CMK (cell line): ENCODE measurements at places on chromosomes 7 and 10.
A peak's percentile ranks its signal among the peaks of the same experiment; 100 is the strongest.

GRCh38 chr7:25795824-25796235, 356.2 kb upstream of the NFE2L3 start:
- DNase-seq = no peak

DNA sequence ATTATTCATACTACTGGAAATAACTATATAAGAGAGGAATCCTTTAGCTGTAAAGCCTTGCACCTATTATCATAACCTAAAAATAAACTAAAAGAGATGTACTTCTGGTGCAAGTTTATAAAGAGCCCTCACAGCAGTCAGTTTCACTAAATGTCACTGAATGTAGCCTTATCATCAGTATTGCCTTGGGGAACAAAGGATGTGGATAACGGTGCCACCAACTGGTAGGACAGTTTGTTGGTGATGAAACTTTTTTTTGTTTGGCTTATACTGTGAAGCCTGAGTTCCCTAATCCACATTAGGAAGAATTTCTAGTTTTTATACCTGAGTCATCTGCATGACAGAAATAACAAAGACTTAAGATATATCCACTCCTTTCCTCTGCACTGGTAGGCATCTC, 117.9 kb upstream of the COL1A2 start:
- no peak for DNase-seq

DNA sequence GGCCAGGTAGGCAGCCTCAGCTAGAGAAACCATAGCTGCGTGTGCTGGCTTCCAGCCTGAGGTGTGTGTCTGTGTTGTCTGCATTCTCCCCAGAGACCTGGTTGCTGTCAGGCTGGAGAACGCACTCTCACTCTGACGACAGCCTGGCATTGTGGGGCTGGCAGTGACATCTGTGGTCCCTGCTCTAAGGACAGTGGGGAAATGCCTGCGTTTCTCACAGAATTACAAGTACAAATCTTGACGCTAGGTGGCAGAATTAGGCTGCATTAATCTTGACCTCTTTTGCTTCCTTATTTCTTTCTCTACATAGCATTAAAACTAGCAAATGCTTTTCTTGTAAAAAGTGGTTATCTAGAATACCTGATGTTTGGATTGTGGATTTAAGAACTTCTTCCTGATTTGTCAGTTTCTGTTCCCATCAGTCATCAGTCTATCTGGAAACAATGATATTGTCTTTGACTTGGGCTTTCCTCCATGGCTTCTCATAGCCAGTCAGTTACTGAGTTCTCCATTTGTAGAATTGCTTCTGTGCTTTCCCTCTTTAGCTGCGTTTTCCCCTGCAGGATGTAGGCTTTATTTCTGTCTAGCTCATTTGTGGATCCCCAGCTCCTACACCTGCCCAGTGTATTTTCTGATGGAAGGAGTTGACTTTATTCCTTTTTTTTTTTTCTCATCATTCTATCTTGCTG, 86.0 kb downstream of the FANK1 start:
- no peak for DNase-seq

GRCh38 chr7:36153571-36154097, 580 bp downstream of the EEPD1 start:
- DNase-seq = no peak

GRCh38 chr10:129941199-129942018, 22.7 kb downstream of the EBF3 start:
- no peak for DNase-seq

DNA sequence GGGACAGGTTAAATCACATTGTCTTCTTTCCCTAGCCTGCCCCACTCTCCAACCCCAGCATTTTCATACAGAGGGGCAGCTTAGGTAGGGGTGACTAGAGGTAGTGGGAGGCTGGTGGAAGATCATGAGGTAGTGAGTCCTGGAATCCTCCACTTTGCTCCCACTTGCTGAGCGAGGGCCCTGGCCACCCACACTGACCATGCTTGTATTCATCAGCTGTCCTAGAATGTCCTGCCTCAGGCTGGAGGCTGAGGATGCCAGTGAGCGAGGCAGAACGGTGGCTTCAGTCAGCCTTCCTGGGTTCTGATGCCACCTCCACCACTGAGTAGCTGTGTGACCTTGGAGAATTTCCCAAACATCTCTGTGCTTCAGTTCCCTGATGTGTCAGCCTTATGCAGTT, 34.6 kb upstream of the PFKFB3 start:
- no peak for DNase-seq

DNA sequence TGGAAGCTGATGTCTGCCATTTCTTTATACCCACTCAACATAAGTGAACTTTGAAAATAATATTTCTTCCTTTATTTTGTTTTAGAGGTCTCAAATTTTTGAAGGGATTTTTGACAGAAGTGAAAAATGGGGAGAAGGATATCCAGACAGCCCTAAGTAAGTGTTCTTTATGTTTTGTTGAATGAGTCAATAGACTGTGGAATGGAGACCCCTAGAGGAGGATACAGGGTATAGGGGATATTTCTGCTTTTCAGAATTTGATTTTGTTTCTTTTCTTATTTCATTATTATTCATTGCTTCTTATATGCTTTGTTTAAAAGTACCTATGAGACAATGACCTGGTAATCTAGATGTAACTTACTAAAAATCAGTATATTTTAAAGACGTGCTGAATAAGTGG, 34.4 kb downstream of the PLEKHA8 start:
- no peak for DNase-seq

DNA sequence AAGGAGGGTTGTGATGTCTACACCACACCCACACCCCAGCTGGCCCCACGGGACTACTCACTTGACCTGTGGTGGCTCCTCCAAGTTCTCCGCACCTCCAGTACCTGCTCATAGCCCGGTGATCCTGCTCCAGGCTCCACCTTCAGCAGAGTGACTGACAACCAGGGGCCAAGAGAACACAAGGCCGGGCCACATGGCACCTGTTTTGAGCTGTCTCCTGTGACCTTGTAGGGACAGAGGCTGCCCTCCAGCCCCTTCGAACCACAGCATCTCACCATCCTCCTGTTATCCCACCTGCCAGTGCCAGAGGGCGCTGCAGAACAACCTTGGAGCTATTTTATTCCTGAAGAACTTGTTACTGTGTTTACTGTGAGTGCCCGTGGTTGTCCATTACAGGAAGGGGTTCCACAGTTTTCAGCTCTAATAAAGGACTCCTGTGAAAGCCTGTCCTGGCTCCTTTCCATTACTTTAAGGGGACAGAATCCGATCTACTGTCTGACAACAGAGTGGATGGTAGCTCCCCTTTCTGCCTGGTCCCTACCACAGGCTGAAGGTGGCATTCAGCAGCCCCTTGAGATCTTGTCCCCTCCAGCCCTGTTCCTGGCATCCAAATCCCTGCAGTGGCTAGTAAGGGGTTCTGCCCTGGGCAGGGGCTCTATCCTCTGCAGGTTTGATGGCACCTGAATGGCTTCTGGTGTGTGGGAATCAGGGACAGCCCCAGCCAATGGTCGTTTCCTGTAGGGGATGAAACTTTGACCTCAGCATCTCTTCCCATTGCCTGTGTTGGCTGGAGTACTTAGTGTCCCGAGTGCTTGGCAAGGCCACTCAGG, 50.8 kb downstream of the C10orf120 start:
- no peak for DNase-seq

DNA sequence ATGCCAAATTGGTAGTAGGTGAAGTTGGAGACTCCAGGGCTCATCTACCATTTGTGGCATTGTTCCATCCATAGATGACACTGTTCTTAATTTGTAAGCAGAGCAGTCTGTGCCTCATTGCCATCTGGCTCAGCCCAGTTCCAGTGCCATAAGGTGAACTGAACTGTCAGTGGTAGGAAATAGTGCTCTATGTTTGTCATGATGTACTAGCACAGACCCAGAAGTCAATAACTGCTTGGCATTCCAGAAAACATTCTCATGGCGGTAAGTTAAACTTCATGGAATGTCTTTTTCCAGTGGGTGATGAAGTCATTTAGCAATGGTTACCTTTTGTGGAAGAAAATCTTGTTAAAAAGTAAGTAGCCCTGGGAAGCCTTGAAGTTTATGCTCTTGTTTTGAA, 302.7 kb downstream of the SUGCT start:
- no peak for DNase-seq

DNA sequence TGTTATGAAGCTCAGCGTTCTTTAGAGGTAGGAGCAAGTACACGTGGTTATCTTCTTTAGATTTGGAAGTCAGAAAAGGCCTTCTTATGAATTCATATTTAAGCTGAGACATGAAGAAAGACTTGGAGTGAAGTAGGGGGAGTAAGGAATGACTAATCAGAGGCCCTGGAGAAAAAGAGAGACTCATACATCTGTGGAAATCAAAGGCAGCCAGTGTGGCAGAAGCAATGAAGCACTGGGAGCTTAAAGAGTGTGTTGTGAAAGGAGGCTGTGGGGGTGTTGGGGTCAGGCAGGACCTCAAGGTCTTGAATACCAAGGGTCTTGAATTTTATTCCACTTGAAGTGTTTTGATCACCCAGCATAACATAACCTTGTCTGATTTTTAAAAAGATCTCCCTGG, 35.7 kb upstream of the FGL2 start:
- DNase-seq = no peak

DNA sequence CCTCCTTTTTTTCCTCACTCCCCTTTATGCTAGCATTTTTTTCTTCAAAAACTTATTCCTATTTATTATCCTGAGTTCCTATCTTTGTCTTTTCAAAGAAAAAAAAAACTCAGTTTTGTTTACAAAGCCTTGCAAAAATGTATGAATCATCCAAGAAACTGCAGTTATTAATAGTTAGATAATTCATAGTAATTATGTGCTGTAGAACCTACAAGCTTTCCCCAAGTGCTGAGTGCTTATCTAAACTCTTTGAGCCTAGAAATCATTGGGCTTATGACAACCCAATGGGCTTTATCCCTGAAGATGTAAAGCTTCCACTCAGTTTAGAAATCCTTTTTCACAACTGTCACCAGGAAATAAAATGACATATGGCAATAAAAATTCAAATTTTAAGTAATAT, 145.9 kb upstream of the WNT16 start:
- no peak for DNase-seq

- DNase-seq = no peak
Observed at GRCh38 chr7:4849390-4849789, 12.4 kb downstream of the PAPOLB start.

DNA sequence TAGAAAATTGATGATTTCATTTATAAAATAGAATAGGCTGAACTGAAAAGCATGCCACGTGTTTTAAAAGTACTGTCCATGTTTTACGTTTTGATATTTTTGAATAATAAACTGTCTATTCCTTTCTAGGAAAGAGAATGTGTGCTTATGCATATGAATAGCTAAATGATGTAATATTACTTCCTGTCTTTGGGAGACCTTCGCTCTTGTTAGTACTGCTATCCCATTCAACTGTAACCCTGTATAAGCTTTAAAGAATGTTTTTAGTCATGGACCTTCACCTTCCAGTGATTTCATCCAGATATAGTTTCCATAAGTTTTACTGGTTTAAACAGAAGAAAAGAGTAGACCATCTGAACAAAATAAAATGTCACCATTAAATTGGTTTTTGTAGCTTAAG, 274.4 kb upstream of the SEMA3A start:
- DNase-seq = no peak

DNA sequence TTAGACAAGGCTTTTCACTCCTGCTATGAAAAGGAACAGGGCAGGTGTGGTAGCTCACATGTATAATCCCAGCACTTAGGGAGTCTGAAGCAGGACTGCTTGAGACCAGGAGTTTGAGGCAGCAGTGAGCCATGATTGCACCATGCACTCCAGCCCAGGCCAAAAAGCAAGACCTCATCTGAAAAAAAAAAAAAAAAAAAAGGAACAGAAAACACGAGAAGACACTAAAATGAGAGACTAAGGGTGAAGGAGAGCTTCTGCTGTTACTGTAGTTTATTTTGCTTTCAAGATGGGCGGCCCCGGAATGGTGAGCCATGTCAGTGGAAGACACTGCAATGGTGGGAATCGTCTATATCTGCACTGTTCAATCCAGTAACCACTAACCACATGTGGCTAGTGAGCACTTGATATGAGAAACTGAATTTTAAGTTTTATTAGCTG, 9.9 kb downstream of the PIP4K2A start:
- no peak for DNase-seq

DNA sequence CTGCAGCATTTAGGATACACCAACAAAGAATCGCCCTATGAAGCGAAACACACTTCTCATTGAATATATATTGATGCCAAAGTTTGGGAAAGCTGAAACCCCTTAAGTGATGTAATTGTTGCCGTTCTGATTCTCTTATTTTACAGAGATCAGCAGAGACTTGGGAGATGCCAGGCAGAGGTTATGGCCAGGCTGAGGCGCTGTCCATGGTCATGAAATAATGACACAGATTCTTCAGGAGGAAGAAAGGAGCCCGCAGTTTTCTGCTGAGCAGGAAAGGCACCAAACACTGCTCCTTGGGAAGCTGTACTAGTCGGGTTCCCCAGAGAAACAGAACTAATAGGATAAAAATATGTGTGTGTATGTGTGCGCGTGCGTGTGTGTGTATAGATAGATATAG, 566.0 kb downstream of the CALN1 start:
- no peak for DNase-seq

- DNase-seq = no peak
Observed at GRCh38 chr7:50037086-50037485, 56.0 kb downstream of the ZPBP start.

GRCh38 chr7:70114806-70115205, 516.5 kb downstream of the AUTS2 start:
- no peak for DNase-seq

DNA sequence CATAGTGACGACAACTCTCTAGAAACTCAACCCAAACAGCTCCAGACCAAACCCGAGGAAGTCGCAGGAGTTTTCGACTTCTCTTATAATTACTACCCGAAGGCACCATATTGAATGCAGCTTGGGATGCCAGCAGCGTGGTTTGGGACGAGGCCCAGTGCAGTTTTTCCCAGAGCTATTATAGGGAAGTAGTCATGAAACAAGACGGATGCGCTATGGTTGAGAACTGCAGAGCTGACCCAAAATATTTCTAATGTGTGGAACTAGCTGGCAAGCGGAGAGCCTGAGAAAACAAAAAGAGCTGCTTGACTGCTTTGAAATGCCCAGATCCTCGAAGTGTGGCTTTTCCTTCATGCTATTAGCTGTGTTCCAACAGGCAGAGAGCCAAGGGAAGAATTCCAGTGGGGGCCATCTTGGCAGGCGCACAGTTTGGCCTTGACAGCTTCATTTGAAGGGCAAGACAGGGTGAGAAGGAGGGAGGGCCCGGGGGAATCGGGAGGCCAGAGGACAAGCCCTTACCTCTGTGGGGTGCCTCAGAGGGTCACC, 122.7 kb downstream of the CUL2 start:
- no peak for DNase-seq

- DNase-seq = no peak
Observed at GRCh38 chr10:104043185-104043830, 42.4 kb downstream of the COL17A1 start.

GRCh38 chr10:11205030-11205772, 187.5 kb downstream of the CELF2 start:
- DNase-seq = no peak

DNA sequence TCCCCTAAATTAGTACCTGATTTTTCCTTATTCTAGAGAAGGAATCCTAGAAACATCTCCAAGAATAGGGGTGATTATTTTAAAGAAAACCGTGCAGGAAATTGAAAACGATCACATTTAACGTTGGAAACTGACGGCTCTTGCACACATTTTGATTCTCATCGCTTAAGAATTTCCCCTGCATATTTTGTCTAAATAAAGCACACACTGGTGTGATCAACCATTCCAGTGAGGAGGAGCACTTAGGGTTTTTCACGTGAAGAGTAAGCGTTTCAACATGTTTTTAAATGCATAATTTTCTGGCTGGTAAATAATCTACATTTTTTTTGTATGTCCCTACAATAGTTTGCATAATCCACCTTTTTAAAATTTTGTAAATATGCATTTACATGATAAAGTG, 229.7 kb upstream of the PFKP start:
- no peak for DNase-seq

- DNase-seq = no peak
Observed at GRCh38 chr10:100662067-100662466, 83.3 kb upstream of the PAX2 start.

GRCh38 chr7:41816111-41816510, 113.2 kb upstream of the INHBA start:
- DNase-seq = peak; percentile 41
